ENCODE measurements at places on chromosomes 3 and 15.

GRCh38 chr15:93110502-93111040 is 21.6 kb upstream of the RGMA start:
- DNase-seq: no peak

- no peak for DNase-seq
These were observed 3.2 kb downstream of the LAMP3 start for GRCh38 chr3:183159333-183159732.

- DNase-seq: no peak
These were observed 86.9 kb upstream of the UBE2E2 start for GRCh38 chr3:23116081-23116837.

DNA sequence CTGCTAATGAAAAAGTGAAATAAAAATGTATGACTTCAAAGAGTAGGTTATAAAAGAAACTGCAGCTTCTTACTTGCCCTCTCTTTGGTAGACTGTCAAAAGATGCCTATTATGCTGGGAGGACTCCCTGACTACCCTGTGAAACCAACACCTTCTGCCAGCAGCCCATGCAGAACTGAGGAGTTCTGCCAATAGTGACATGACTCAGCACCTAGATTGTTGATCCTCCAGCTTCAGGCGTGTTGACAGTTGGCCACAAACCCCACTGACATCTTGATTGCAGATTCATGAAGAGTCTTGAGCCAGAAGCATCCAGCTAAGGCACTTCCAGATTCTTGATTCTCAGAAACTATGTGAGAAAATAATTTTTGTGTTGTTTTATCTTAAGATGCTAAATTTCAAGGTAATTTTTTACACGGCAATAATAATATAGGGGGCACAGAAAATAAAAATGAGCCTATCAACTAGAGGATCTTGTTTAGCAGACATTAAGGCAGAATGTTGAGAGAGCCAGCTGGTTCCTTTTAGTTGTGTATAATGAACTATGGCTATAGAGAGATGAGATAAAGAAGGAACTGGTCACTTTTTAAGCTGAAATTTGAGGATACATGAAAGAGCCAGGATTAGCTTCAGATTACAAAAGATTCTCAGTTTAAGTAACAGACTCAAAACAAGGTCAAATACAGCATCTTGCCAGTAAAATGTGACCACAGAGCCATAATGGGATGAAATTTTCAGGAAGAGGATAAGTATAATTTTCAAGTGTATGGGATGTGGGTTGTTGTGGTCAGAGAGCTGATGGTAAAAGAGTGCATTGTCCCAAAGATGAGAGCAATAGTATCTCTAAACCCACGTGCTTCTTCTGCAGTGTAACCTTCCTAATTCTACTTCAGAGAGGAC is 588.7 kb upstream of the CBLB start:
- no peak for DNase-seq

GRCh38 chr3:187002915-187003314 is 72.6 kb downstream of the ST6GAL1 start:
- no peak for DNase-seq

GRCh38 chr3:130341882-130342281 is 3.6 kb upstream of the COL6A5 start:
- DNase-seq: no peak

GRCh38 chr15:50192164-50192563 is 10.2 kb downstream of the SLC27A2 start:
- DNase-seq: no peak

DNA sequence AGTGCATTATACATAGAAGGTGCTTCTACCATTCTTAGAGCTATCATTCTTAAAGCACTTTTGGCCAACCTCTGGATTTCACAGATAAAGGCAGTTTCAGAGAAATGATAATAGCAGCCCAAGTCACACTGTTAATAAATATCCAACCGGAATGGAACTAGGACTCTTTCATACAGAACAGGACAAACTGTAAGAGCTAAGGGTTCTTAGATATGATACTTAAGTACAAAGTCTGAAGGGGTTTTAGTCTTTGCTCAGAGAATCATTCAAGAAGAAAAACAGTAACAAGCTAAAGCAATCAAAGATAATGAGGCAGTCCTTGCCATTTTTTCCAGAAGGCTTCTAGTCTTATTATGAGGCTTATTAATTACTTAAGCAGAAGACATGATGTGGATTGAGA is 239.0 kb downstream of the ERC2 start:
- DNase-seq: no peak

GRCh38 chr3:68997887-68998286 is 15.6 kb downstream of the EOGT start:
- DNase-seq: no peak

DNA sequence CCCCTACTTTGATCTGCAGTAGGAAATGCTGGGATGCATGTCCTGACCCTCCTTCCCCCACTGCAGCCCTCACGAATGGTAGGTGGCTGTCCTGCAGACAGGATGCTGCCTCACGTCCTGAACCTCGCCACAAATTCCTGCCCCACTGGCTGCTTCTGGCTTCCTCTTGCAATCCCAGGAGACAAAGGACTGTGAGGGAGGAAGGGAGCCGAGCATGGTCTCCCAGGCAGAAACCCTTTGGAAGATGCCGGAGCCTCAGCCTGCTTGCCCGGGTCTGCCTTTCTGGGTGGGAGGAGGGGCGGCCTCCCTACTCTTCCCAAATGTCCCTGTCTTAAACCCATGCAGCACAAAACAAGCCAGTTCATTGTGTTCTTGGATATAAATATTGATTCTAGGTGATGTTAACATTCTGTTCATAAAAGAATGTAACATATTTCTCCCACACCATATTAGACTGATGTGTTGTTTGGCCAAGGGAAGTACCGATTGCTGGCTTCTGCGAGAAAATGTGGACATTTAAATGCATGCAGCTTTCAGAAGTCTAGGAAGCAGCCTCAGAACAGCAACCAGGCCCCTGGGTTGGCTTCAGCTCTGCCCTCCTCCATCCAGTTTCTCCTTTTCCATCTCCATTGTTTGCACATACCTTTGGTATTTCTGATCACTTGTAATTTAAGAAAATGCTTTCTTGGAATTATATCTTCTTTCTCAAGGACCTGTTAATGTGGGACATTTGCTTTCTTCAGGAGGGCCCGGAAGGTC is 75.3 kb downstream of the HMG20A start:
- DNase-seq: no peak

DNA sequence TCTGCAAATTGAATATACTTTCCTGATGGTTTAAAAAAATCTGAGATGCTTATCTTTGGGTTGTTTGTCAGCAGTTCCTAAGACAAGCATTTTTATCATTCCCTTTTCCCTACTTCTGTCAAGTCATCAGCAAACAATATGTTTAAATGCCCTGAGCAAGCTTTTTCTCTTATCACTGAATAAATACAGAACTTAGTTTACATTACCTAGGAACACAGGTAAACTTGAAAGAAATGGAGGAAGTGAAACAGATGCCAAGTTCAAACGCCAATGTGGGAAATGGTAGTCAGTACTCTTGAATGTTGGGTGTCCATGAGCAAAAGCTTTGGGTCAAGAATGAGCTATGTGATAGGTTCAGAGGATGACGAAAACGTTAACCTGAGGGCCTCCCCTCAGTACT is 17.2 kb upstream of the TCAIM start:
- no peak for DNase-seq

GRCh38 chr3:108847187-108847586 is 24.6 kb downstream of the TRAT1 start:
- no peak for DNase-seq

DNA sequence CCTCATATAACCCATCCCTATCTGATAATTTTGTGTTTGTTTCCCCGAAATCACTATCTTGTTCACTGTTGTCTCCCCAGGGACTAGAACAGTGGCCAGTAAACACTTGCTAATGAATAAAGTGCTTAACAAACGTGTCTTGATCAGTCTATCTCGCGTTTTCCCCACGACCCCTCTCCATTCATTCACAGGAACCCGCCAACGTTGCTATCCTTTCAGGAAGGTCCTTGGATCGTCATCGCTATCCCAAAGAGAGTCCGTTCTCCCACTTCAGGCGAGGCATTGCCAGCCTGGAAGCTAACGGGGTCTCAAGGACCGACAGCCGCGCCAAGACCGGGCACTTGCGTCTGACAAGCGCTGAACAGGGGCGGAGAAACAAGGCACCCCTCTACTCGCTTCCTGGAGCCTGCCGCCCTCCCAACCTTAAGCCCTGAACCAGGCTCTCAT is 344 bp downstream of the LINS1 start:
- DNase-seq: no peak

- no peak for DNase-seq
These were observed 79.9 kb upstream of the PEX5L start for GRCh38 chr3:180116658-180117057.

- no peak for DNase-seq
These were observed 154.5 kb downstream of the TMCO5A start for GRCh38 chr15:38088971-38089370.

GRCh38 chr15:81047928-81048327 is 47.2 kb downstream of the TLNRD1 start:
- DNase-seq: no peak

DNA sequence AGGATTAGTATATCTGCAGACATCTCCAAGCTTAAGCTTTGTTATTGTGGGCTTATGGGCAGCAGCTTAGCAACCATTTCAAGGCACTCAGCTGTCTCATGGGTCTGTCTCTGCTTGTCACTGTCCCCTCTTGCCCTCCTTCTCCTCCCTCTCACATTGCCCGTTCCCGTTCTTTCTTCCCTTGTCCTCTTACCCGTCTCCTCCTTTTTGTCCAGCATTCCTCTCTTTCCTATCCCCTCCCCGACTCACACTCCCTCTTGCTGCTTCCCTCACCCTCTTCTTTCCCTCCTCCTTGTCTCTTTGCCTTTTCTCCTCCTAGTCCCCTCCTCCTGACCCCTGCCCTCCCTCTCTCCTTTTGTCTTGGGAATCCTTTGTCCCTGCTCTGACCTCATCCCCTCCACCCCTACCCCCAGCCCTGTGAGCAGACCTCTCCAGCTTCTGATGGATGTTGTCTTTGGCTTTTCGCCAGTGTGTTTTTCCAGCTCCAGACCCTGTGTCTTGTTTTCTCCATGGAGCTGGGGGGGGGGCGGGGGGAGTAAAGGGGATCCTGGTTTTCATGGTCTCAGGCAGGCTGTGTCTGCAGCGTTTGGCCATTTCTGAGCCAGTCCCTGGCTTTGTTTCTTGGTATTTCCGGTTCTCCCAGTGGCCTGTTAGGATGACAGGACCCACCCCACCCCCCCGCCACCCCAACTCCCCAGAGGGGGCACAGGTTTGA is 47.9 kb upstream of the TRAK1 start:
- DNase-seq: no peak

DNA sequence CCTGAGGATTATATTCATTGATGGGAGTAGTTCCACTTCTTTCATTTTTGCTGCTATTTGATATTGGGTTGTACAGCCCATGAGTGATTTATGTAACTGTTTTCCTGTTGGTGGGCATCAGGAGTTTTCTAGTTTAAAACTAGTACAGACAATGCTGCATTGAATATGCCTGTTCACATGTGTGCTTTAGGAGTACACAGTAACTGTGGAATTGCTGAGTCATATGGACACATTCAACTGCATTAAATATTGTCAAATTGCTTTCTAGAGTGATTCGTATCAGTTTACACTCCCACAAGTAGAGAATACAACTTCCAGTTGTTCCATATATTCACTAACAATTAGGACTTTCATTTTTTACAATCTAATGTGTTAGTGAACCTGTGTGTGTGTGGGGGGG is 59.8 kb upstream of the THSD4 start:
- DNase-seq: no peak

GRCh38 chr3:50126287-50127211 is 28.6 kb upstream of the SEMA3F start:
- DNase-seq: no peak

- DNase-seq: no peak
These were observed 590 bp downstream of the POLG start for GRCh38 chr15:89333959-89334509.

DNA sequence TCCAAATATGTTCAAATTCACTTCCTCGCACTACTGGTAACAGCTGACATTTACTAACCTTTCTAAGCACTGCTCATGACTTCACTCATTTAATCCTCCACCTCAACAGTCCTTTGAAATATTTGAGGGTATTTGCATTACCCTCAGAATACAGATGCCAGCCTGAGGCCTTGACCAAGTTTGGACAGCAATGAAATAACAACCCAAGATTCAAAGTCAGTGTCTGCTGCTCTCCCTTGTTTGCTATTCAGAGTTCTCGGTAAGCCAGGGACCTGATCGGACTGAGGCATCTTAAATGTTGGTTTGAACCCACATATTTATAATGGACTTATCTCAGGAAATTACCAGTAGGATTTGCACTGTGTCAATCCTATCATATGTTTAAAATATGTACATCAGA is 19.9 kb upstream of the SNRK start:
- no peak for DNase-seq

DNA sequence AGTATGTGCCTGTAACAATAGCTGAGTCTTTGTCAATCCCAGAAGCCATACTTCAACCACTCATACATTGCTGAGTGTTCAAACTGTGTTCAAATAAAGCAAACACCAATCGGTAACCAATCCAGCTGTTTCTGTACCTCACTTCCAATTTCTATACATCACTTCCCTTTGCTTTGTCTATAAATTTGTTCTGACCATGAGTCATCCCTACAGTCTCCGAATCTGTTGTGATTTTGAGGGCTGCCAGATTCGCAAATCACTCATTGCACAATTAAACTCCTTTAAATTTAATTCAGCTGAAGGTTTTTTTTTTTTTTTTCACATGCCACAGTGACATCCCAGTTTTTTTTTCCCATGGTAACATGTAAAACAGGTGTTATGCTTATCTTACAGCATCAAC is 870.3 kb downstream of the NAALADL2 start:
- no peak for DNase-seq

GRCh38 chr3:136495213-136495612 is 245.1 kb downstream of the PCCB start:
- DNase-seq: no peak

GRCh38 chr3:12891985-12892839 is 50.8 kb upstream of the RPL32 start:
- DNase-seq: no peak

GRCh38 chr3:50015918-50016317 is 72.8 kb upstream of the RBM5 start:
- DNase-seq: no peak

- no peak for DNase-seq
These were observed 61.2 kb upstream of the EPHB3 start for GRCh38 chr3:184500344-184500923.

- peak; percentile 63 for DNase-seq
These were observed 160.9 kb downstream of the SMAD6 start for GRCh38 chr15:66862940-66863335.

- DNase-seq: peak; percentile 63
These were observed at the start of gene DPH6 for GRCh38 chr15:35545824-35546510. DPH6 (minus strand) TSS chr15:35546165; CDS start chr15:35546141, 24 bp downstream.

- DNase-seq: no peak
These were observed 238.7 kb downstream of the XXYLT1 start for GRCh38 chr3:195032106-195032759.

- DNase-seq: no peak
These were observed 69.9 kb upstream of the DLG1 start for GRCh38 chr3:197368330-197368729.

- DNase-seq: no peak
These were observed 100.3 kb downstream of the LRRK1 start for GRCh38 chr15:101019366-101019896.

GRCh38 chr3:141887051-141887450 is 10.6 kb downstream of the ATP1B3 start:
- no peak for DNase-seq
